Effector CD8-positive, alpha-beta T cell (primary cell): ENCODE measurements at places on chromosomes 11 and 22.

DNA sequence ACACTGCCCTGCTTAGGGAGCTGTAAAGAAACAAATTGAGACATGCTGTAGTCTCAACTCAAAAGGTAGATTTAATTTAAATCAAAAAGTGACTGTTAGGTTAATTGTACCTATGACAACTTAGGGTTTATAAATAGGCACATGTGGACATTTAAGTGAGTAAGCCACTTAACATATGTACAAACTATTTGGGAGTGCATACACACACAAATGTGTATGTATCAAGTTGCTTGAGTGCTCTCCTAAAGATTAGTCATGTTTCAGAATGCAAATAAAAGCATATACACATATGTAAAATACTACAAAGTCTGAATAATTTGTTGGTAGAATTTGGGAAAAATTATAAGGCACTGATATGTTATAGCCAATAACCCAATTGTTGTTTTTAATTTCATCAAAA is 1435.7 kb downstream of the LRRC4C start:
- DNase-seq, result no peak

DNA sequence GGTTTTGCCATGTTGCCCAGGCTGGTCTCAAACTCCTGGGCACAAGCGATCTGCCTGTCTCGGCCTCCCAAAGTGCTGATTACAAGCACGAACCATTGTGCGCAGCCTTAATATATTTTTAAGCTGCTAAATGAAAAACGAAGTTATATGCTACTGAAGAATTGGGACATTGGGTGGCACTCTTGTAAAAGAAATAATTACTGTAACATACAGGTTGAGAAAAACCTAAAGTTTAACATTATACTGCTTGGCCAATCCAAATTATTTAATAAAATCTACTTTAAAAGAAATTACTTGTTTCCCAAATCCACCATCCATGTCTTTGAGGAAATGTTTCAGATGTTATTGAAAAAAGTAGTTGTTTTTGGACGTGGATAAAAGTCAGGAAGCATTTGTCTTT is 37.9 kb upstream of the ARHGAP32 start:
- no peak for DNase-seq

- DNase-seq, result no peak
These were observed 9.2 kb downstream of the MMP20 start for GRCh38 chr11:102615894-102616432.

GRCh38 chr11:134612140-134613030 is 200.3 kb upstream of the B3GAT1 start:
- no peak for DNase-seq

- peak; percentile 51 for DNase-seq
These were observed 101.1 kb upstream of the PITPNB start for GRCh38 chr22:28019881-28020861.
